Hematopoietic multipotent progenitor cell treated with erythropoietin and hydrocortisone succinate and interleukin-3 and kit ligand, for 8 days (in vitro differentiated cells): ENCODE measurements at places on chromosomes 1 and 21.
A peak's percentile ranks its signal among the peaks of the same experiment; 100 is the strongest.

DNA sequence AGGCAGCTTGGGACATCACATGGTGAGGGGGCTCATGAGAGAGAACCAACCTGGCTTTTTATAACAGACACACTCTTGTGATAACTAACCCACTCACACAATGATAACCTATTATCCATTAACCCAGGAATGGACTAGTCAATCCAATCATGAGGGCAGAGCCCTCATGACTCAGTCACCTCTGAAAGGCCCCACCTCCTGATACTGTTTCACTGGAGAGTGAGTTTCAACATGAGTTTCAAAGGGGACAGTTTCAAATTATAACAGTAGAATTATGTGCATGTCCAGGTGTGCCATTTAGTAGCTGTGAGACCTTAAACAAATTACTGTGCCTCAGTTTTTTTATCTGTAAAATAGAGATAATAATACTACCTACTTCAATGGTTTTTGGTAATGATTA, 47.6 kb upstream of the PPP2R5A start:
- DNase-seq: peak; percentile 13

GRCh38 chr1:174550296-174550695, 102.5 kb downstream of the GPR52 start:
- DNase-seq: no peak

DNA sequence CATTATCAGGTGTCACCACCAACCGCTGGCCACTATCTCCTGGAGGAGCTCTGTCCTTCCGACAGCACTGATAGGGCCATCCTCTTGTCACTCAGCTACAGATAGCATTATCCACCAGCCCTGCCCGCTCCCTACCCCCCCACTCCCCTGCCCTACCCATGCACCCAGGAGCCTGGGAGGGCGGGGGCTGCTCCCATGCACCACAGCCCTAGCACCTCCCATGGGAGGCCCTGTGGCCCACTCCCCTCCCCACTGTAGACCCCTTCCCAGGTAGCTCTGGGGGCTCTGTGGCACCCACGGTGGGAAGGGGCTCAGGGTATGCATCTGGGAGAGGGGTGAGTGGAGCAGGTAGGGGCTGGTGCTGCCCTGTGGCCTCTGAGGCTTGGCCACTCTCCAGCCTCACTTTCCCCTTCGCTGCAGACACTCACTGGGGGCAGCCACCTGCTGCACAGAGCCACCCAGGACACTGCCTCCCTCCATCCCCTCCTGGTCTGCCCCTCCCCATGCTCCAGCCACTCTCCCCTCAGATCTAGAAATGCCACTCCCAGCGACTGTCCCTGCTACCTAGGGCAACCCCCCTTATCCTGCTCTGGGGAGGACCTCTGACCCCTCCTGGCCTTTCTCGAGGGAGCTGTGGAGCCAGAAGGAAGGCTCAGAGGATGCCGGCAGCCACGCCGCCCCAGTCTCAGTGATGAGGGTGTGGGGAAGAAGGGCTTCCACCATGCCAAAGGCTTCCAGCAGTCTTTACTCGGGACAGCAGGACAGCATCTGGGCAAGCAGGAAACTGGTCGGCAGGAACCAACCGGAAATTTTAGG, 58.5 kb downstream of the WNT9A start:
- peak; percentile 77 for DNase-seq

DNA sequence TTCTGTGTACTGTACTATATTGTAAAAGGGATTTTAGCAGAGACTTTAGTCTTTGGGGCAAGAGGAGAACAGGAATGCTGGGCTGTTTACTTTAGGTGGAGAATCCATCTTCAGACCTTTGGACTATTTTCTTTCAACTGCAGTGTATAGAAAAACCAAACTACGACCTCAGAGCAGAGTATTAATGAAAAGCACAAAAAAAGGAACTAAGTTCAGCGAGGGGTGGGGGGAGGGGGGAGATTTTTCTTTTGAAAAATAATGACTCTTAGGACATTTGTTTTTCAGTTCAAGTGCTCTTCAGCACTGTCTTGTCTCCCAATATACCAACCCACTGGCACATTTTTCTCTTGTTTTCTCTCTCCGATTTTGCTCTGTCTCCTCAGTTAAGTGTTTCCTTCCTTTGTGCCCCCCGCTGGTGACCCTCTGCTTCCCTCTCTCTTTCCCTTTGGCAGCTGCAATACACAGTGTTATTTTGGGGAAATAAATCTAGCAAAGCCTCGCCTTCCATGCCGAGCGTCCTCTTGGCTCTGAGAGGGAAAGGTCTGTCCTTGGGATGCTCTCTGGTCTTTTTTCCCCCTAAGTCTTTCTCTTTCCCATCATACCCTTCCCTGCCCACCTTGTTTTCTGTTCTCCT, 44.8 kb downstream of the ACP6 start:
- DNase-seq: no peak

GRCh38 chr1:157356601-157357000, 195.7 kb downstream of the FCRL5 start:
- no peak for DNase-seq

- no peak for DNase-seq
Measured at GRCh38 chr1:198809247-198809646, 170.4 kb downstream of the PTPRC start.

GRCh38 chr1:157034137-157034800, 11.3 kb downstream of the ARHGEF11 start:
- DNase-seq: no peak

DNA sequence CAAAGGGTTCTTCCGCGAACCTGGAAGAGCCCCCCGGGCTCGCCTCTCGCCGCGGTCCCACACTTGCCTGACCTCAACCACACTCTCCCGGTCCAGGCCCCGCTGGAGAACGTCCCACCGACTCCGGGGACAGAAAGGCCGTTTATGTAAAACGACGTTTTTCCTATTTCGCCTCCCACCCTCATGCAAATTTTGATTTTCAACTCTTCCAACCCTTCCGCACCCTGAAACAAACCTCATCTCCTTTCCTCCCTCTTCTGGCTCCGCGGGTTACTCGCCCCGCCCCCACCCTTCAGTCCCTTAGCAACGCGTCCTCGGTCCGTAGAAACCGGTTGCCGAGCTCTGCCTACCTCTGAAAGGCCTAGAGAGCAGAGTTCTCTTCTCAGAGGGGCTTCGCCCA, at the start of gene C1orf141:
TSS of gene C1orf141 (minus strand) at position 276 of the 400 bp plus-strand sequence. CDS start 7,730 bp downstream, outside the sequence.
- DNase-seq: peak; percentile 37

- DNase-seq: no peak
Measured at GRCh38 chr1:99700020-99700419, 54.1 kb downstream of the PALMD start.

- DNase-seq: no peak
Measured at GRCh38 chr1:231715816-231716722, 89.5 kb downstream of the DISC1 start.

DNA sequence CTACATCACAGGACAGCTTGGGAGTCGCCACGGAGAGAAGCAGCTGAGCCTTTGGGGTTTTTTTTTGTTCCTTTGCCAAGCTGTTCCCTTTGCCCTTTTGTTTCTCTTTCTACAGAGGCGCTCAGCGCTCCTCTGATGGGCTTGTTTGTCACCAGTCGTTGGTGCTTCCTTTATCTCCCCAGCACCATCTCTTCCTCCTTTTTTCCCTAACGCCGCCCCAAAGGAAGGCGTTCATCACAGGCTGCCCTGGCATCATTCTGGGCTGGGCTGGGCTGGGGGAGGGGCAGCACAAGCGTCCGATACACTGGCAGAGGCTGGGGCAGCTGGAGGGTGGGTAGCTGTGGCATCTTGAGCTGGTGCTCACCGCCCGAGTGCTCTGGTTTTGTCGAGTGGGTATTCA, 10.5 kb downstream of the IGSF21 start:
- DNase-seq: no peak

DNA sequence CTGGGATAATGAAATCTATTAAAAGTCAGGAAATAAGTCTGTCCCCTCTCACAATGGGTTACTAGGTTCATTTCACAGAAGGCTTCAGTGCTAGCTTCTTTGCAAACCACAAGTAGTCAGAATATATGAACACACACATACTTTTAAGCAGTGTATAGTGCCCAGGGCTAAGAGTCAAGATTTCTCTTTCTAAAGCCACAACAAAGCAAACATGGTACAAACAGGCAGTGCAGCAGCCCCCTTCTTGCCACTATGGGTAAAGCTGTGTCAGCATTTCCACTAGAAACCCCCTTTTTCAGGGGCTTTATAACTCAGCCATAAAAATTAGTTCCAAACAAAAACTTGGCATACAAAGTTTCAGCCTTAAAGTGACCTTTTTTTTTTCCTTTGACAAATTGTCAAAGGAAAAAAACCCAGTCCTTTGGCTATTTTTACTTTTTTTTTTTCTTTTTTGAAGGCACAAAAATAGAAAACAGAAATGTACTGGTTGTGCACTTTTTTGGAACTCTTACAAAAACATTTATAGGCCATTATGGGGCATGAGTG, 315.4 kb downstream of the LMO4 start:
- DNase-seq: no peak
